ENCODE measurements at places on chromosomes 7 and 10. TPM values are rescaled to one million over a fixed set of nuclear protein-coding genes. Genes with fewer than 3 reads are reported as not detected.

SPDYE16 gene
- total RNA-seq: 0.12 TPM

AIMP2 gene
- total RNA-seq: 47.4 TPM

ANXA8 gene
- 0.12 TPM for total RNA-seq

HMX2 gene
- not detected for total RNA-seq

LEP gene
- total RNA-seq: 0.12 TPM

All from uterine smooth muscle cell (primary cell).